ENCODE measurements at places on chromosomes 3 and 15.

DNA sequence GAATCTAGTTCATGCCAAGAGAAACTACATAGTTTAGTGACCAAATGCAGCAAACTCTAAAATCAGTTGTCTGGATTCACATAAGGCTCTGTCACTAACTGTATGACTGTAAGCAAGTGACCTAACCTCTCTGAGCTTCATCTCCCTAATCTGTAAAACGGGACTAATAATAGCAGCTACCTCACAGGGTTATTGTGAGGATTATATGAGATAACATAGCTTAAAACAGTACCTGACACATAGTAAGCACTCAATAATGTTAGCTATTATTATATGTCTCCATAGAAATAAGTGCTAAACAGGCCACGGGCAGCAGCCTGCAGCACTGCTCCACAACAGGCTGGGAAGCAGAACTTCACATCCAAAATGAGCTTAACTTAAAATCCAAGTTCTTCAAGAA, 30.2 kb downstream of the NPTN start:
- DNase-seq, result no peak

- no peak for DNase-seq
Measured at GRCh38 chr3:197811343-197811742, 20.3 kb downstream of the LRCH3 start.

GRCh38 chr15:62147551-62147950, 17.5 kb downstream of the C2CD4B start:
- no peak for DNase-seq

DNA sequence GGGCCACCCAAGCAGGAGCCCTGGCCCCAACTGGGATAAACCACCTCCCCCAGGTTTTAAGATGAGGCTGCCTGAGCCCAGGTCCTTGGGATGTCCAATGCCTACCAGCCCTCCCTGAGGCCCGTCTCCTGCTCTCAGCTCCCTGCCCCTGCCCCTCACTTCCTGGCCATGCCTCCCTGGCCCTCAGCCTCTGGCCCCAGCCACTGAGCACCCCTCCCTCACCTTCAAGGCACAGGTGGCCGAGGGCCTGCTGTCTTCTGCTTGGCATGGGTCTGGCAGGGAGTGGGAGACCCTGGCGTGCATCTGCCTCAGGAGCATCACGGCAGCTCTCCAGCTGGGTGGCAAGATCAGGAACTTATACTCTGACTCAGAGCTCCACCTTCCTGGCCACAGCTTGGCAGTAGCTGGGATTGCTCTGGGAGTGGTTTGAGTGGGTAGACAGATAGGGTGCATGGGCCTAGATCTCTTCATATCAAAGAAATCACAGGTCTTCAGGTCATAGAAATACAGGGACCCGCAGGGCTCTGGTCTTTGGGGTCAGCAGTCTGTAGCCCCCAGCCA, at the start of gene PLA2G4E:
Gene PLA2G4E (minus strand): TSS at position 330 of the 561 bp plus-strand sequence. CDS start 12 bp downstream, at position 318.
- no peak for DNase-seq

- no peak for DNase-seq
Measured at GRCh38 chr15:69793781-69794451, 303.8 kb downstream of the TLE3 start.

DNA sequence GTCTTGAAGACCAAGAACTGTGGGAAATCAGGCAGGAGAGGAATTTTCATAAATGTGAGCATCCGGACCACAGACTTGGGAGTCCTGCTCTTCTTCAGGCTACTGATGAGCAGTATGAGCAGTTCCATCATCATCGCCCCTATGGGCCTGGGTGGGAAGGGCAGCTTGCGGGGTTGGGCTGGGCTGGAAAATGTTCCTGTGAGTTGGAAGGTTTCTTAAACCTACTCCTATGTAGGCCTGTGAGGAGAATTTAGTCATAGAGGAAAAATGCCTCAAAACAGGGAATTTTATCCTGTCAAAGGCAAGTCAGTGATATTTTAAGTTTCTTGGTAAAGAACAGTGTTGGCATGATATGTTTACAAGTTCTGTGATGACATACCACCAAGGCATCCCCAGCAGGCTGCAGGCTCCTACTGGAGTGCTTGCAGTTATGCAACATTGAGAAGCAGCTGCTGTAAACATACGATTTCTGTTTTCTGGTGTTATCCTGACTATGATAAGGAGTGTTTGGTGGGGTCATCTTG, 10.3 kb downstream of the MASP1 start:
- no peak for DNase-seq

Measured in Kasumi-1 (cell line).